Body of pancreas (tissue), 4 donors: ENCODE measurements at places on chromosomes 1 and 21. TPM values are rescaled to one million over a fixed set of nuclear protein-coding genes. Genes with fewer than 3 reads are reported as not detected.

DNA sequence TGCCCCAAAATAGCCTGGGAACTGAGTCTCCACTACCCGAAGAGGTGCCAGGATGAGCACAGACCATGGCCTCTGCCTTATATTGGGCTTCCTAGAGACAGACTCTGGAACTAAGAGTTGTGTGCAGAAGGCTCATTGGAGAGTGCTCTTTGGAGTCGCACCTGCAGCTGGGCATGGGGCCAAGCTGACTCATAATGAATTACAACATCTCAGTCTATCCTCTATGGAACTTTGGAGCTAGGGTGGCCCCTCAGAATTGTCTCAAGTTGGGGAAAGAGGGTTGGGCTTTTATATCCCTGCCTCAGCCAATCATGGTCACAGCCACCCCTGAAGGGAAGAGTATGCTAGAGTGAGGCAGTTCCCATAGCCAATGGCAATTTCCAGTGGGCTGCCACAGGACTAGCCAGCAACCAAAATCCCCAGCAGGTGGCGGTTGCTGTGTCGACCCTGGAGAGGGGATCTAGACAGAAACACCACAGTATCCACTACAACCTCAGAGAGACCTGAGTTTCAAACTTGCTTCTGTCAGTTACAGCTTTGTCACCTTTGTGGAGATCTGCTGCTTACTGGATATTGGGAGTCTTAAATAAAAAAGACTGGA lies 93.8 kb downstream of the DMRTA2 start:
- peak; percentile 30 for DNase-seq

DNA sequence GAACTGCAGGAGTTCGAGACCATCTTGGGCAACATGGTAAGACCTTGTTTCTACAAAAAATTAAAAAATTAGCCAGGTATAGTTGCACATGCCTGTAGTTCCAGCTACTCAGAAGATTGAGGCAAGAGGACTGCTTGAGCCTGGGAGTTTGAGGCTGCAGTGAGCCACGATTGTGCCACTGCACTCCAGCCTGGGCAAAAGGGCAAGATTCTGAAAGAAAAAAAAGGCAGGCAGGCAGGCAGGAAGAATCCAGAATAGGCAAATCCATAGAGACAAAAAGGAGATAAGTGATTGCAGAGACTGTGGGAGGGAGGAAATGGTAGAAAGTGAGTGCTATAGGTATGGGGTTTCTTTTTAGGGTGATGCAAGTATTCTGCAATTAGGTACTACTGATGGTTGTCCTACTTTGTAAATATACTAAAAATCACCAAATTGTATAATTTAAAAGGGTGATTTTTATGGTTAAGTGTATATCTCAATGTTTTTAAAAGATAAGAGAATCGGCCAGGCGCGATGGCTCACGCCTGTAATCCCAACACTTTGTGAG lies 29.4 kb downstream of the ZZZ3 start:
- no peak for DNase-seq

GRCh38 chr1:99270646-99271045 lies 6.4 kb downstream of the PLPPR4 start:
- DNase-seq, result no peak

GRCh38 chr21:29125191-29125590 lies 5.3 kb upstream of the MAP3K7CL start:
- DNase-seq, result no peak

The GNAT2 gene
- total RNA-seq, result not detected

GRCh38 chr1:14602136-14602535 lies 3.7 kb downstream of the KAZN start:
- peak; percentile 29 for DNase-seq

DNA sequence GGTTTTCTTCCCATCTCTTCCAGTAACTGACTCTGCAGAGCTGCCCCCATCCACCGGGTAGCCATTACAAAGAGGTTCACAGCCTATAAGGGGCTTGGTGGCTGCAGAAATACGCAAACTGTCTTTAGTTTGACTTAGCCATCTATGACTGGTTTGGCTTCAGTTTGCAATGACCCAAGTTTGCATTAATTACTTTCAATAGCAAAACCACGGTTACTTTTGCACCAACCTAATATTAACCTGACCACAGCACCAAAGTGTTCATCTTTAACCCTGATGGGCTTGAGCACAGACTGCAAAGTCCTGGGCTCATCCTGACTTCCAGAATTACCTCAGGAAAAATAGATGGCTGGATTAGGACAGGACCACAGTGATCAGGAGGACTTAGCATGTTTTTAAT lies 2.2 kb upstream of the HAO2 start:
- no peak for DNase-seq

GRCh38 chr1:9726905-9727595 lies 75.5 kb downstream of the PIK3CD start:
- DNase-seq, result no peak

The SPSB1 gene
- total RNA-seq, result 16.5 TPM

The INSRR gene
- total RNA-seq, result not detected

The ZNF593OS gene
- total RNA-seq, result not detected

The ARTN gene
- total RNA-seq, result 1.3 TPM

The LRRN2 gene
- 1.6 TPM for total RNA-seq

- DNase-seq, result no peak
Measured at GRCh38 chr21:15052459-15052763, 12.4 kb downstream of the NRIP1 start.

GRCh38 chr21:28272272-28272992 lies 720.2 kb downstream of the LTN1 start:
- DNase-seq, result no peak

- DNase-seq, result no peak
Measured at GRCh38 chr1:93820554-93821422, 58.2 kb downstream of the DNTTIP2 start.

The FCRL4 gene
- total RNA-seq, result not detected

- no peak for DNase-seq
Measured at GRCh38 chr1:92879316-92879968, 47.6 kb downstream of the RPL5 start.

The LRRC71 gene
- total RNA-seq, result not detected

GRCh38 chr1:82466416-82466815 lies 665.7 kb downstream of the ADGRL2 start:
- no peak for DNase-seq

DNA sequence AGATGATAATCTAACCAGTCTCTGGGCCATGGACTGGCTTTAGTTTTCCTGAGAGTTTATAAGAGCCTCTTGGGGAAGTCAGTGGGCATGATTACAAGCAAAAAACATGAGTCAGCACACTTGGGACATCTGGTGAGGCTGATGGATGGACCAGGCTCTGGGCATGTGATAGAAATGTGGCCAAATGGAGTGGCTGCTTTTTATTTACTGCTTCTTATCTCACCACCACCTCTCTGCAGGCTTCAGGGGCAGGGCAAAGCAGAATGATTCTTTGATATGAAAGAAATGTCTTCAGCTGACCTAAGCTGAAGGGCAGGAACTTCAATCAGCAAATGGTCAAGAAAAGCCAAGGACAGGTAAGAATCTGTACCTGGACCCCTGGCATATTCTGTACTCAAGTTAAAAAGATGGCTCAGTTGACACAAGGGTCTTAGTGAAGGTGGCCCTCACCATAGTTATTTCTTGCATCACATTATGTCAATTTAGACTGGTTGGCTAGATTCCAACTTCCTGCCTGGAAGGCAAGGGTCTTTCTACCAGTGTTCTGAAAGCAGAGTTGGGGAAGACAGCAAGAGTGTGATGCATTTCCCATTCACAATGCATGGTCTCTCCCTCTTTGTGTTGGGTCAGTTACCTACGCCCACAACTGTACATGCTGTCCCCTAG lies 162.8 kb downstream of the FASLG start:
- DNase-seq, result no peak

DNA sequence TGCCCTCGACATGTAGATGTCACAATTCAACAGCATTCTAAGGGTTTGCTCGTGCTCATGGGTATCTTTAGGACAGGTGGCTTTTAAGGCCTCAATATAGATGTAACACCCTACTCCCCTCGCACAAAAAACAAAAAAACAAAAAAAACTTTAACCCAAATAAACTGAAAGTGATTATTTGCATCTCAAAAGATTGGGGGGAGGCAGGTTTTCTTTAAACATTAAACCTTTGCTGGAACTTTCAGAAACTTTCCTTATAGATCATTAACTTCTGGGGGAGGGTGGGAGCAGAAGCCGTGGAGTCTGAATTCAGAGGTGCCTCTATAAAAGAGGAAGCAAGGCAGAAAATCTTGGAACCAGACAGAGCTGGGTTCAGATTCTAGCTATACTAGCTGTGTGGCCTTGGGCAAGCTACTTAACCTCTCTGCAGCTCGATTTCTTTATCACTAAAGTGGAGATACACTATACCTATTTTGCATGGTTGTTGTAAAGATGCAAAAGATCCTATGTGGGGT lies 3.2 kb upstream of the KIAA1614 start:
- DNase-seq, result no peak

GRCh38 chr1:149915429-149916192 lies 2.0 kb downstream of the SV2A start:
- DNase-seq, result no peak

GRCh38 chr1:31869449-31869848 lies 53.6 kb upstream of the SPOCD1 start:
- DNase-seq, result no peak

GRCh38 chr1:210687582-210688279 lies 359.0 kb downstream of the HHAT start:
- DNase-seq, result no peak

- no peak for DNase-seq
Measured at GRCh38 chr1:233230011-233230410, 65.5 kb downstream of the PCNX2 start.

The DNAJC28 gene
- total RNA-seq, result 1.3 TPM

The MAP10 gene
- total RNA-seq, result 2.3 TPM

The KRTAP10-10 gene
- not detected for total RNA-seq

DNA sequence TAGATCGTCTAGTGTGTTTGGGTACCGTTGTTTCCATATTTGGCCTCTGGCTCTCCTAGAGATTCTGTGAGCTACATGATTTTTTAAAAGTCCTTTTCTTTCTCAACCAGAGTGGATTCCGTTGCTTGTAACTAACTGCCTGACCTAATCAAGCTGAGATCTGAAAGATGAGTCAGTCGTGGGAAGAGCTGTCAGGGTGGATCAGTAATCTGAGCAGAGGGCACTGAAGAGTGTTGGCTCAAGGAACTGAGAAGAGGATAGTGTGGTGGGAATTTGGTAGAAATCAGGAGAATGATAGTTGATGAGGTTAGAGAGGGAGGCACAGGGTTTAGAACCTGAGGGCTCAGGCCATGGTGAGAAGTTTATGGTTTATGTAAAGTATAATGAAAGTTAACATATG lies 52.2 kb downstream of the TRAF5 start:
- no peak for DNase-seq

GRCh38 chr1:212364985-212365384 lies 49.7 kb downstream of the PACC1 start:
- DNase-seq, result no peak

GRCh38 chr1:178690496-178690895 lies 34.5 kb upstream of the RALGPS2 start:
- DNase-seq, result no peak

GRCh38 chr1:48194801-48195200 lies 27.7 kb upstream of the SLC5A9 start:
- no peak for DNase-seq

DNA sequence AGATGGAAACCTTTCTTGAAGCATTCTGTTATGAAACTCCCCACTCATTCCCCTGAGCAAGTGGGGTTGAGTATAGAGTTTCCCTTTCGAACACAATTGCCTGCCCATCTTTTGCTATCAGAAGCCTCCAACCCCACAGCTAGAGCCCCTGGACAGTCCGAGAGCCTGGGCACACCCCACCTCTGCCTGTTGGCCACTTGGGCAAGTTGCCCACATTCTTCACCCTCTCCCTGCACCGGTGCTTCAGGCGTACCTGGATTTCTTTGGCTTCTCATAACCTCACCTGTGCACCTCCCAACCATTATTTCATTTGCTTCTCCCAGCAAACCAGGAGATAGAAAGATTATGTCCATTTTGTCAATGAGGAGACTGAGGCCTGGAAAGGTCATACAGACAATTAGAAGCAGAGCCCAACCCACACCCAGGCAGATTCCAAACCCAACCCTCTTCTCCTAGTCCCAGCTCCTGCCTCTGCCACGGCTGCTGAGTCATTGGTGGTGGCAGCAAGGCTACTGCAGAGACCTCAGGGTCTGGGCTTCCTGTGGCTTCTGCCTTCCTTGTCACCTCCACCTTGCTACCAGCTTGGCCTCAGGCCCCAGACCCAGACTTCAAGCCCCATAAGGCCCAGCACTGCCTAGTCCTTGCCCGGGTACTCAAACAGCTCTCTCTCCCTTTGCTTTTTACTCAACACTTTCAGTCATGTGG lies 118.7 kb upstream of the ZBTB40 start:
- no peak for DNase-seq

DNA sequence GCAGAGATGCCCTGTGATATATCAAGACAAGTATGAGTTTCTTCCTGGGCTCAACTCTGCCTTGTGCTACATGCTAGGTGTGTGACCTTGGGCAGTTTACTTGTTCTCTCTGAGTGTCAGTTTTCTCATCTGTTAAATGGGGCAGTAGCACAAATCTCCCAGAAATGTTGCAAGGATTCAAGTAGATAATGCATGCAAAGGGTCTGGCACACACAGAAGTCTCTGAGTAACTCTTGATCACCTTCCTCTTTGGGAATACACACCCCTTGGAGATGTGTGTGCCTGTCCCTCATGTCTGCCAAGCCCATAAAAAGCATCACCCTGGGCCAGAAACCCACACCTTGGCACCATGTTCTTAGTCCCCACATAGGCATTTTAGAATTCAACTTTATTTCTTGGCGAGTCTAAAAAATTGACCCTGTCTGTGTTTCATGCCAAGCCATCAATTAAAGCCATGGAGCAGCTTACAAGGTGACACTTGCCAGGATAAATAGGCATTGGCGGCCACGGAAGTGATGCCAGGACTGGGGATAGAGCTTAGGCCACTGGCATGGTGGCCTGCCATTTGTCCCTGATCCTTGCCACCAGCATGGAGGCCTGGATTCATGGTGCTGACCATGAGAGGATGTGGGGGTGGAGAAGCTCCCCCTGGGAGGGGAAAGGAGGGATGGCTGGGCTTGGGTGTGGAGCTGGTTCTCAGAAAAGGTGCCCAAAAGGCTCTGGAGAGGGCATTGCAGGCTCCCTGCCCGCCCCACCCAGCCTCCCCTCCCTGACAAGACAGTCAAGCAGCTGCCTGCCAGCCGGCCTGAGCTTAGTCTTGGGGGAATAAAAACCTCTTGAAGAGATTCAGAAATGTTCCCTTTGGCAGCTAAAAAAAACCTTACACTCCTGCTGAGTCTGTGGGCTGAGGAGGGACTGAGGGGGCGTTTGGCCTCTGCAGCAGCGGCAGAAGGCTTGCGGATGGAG lies 118.0 kb upstream of the IPO9 start:
- no peak for DNase-seq

DNA sequence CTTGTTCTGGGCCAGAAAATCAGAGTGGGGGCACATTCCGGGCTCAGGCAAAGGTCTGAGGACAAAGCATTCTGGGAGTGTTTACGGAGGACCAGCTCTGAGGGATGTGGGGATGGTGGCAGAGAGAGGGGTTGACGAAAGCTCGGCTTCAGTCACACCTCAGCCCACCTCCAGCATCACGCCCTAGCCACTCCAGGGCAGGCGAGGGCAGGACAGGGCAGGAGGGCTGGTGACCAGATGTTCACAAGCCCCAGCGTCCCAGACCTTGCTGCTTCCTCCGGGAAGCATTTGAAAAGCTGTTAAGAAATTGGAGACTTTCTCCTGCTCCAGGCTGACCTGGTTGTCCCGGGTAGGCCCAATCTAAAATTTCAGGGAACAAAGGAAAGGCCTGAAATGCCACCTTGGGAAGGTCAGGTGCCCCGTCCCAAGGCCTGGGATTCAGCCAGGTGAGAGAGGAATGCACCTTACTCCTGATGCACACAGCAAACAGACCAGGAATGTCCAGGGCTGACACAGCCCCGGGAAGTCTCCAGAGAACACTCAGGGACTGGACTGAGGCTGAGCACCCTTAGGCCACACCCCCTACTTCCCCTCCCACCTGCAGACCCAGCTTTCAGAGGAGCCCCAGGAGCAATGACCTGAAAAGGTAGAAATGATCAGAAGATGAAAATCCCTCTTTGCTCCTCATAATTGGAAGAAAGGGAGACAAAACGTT lies 71.9 kb upstream of the KLHDC7A start:
- DNase-seq, result no peak
